ENCODE measurements at places on chromosomes 12 and 14.

DNA sequence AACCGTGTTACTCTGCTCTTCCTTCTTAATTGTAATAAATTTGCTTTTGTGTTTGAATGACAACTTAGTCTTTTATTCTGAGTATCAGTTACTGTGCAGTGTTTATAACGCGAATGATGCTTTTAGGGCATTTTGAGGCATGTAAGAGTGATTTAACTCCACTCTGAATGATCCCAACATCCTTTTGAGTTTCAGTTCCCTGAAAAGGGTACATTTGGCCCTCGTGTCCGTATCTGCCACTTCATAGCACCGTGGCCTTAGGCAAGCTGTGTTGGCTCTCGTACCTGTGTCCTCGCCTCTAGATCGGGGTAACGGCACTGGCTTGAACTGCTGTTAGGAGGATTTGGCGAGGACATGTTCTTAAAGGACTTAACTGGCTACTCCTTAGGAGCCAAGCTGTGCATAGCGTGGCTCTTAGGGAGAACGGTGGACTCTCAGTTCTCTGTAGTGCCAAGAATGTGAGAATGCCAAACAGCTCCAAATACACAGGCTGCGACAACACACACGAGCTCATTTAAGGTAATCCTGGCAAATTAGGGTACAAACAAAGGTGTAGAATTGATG, 92.0 kb downstream of the PPP2R5C start:
- no peak for DNase-seq

DNA sequence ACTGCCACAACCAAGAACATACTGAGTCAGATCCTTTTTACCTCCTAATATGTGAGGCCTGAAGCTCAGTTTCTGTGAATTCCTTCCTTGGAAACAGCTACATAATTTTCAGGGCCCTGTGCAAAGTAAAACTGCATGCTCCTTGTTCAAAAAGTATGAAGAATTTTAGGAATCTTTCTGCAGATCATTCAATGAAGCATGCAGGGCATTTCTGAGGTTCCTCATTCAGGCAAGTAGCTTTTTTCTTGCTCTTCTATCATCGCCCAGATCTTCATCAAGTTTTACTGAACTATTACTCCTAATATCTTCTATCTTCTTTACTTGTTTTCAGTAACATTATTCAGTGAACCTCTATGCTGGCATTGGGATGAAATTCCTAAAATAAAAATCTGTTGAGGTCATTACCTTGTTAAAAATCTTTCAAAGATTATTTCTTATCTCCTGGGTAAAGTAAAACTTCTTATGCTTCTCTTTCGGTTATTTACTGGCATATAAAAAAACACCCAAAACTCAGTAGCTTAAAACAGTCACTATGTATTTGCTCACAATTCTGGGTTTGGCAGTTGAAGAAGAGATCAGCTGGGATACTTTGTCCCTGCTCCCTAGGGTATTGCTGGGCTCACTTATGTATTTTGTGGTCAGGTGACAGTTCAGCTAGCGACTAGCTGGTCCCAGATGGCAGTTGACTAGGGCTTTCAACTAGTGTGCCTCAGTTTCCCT, 42.6 kb upstream of the KRR1 start:
- DNase-seq: no peak

DNA sequence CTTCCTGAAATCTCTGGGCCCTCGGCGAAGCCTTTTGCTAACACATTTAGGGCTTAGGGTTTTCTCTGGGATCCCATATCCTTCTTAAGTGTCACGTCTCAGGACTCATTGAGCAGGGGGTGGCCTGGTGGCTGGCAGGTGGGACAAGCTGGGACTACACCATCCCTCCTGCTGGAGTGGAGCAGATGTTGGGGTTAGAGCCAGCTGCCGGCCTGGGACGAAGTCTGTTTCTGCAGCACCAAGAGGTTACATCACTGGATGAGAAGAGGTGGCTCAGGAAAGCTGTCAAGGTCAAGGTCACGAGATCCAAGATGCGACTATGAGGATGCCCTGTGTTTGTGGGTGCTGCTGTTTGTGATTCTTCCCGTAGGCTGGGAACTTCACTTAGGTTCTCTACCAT, 16.3 kb downstream of the SMCO2 start:
- DNase-seq: no peak

GRCh38 chr12:130013771-130014484, 110.1 kb upstream of the TMEM132D start:
- peak; percentile 38 for DNase-seq

- peak; percentile 47 for DNase-seq
Observed at GRCh38 chr12:643475-644302, 19.6 kb downstream of the NINJ2 start.

- DNase-seq: no peak
Observed at GRCh38 chr12:10615532-10615931, 2.1 kb upstream of the MAGOHB start.

- DNase-seq: no peak
Observed at GRCh38 chr12:48486679-48487078, 4.4 kb downstream of the C12orf54 start.

- DNase-seq: no peak
Observed at GRCh38 chr14:31854508-31855075, 222.5 kb upstream of the ARHGAP5 start.

DNA sequence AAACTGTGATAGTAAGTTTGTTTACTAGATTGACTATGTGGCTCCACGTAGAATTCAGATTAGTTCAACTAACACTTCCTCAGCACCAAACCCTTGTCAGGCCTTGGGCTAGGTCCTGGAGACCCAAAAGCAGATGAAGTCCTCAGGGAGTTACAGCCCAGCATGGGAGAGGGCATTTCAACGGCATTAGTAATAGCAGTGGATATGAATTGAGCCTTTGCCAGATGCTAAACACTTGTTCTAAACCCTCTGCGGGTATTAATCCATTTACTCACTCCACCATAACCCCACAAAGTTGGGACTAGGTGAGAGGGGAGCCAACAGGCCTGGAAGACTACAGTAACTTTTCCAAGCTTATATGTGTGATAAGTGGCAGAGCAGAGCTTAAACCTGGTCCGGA, 714.6 kb downstream of the DIO2 start:
- no peak for DNase-seq

DNA sequence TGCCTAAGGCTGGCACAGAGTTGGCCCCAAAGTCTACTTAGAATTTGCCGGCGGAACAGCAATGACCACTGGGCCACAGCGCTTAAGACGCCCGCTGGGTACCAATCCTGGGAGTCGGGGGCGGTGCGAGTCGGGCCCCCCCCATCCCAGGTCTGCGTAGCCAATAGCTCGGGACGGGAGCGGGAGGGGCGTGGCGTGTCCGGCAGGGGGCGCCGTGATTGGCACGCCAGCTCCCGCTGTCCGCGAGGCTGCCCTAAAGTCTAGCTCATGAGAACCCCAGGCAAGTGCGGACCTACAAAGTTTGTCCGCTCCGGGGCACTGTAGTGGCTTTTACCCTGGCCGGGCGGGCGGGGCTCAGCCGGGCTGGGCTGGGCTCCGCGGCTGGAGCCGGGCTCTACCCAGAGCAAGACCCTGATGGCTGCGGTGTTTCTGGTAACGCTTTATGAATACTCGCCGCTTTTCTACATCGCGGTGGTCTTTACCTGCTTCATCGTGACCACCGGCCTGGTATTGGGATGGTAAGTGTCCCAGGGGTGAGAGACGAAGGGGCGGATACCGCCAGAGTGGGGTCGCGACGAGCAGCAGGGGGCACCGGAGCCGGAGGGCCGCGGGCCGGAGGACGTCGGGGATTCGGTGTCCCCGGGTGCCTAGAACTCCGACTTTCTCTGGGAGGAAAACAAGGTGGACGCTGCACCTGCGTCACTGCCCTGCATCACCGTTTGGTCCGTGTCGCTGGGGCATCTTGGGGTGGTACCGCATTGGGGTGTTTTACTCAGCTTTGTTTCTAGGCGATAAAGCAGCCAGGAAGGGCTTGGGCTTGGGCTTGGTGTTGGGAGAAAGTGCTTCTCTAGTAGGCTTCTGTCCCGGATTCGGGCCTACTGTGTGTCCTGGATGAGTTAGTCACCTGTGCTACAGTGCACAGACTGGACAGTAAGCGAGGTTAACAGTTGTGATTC, at the start of gene CGRRF1:
TSS of gene CGRRF1 (plus strand) at position 361 of the 956 bp plus-strand sequence. CDS start at position 415, 54 bp downstream.
- peak; percentile 98 for DNase-seq

GRCh38 chr12:98559666-98560065, 33.8 kb upstream of the SLC25A3 start:
- no peak for DNase-seq

- no peak for DNase-seq
Observed at GRCh38 chr14:28966416-28967233, 200.0 kb downstream of the FOXG1 start.

- no peak for DNase-seq
Observed at GRCh38 chr12:109418848-109419480, 58.1 kb downstream of the KCTD10 start.

DNA sequence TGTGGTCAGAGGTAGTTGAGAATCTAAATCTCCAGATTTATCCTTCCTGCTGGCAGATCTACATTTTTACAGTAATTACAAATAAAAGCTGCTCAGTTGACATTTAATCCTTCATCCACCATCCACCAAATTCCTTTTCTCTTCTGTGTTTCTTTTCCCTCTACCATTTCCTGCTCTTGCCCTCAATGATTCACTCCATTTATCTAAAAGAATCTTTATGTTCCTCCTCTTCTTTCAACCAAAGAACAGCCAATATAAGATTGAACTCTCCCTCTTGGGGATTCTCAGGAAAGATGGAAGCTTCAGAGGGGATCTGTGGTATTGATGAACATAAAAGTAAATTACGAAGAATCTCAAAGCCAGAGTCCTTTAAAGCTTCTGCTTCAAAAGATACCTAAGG, 4.4 kb downstream of the MAP4K5 start:
- no peak for DNase-seq

DNA sequence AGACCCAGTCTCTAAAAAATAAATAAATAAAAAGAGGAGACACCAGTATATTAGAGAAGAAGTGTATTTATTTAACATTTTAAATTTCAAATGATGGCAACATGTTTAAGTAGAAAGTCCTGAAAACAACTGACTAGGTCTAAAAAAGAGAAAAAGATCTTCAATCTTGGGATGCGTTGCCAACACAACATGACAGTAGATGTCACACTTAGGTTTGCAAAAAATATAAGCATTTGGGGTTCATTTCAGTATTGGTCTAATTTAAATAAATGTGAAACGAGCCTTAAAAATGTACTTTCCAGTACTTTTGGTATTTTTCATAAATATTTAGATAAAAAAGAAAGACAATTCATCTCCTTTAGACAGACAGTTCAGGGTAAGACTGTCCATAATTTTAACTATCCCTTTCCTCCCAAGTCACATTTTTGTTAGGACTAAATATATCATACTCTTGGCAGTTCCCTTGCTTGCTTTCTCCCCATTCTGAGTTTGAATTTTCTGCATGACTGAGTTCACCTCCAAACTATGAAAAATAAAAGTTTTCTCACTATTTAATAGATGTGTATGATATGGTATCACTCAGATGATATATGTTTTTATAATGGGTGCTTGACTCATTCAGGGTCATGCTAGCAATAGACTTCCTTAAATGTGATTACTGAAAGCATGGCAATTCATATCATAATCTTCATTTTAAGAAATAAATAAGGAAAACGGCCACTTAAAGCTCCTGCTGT, 4.3 kb downstream of the C14orf93 start:
- no peak for DNase-seq

DNA sequence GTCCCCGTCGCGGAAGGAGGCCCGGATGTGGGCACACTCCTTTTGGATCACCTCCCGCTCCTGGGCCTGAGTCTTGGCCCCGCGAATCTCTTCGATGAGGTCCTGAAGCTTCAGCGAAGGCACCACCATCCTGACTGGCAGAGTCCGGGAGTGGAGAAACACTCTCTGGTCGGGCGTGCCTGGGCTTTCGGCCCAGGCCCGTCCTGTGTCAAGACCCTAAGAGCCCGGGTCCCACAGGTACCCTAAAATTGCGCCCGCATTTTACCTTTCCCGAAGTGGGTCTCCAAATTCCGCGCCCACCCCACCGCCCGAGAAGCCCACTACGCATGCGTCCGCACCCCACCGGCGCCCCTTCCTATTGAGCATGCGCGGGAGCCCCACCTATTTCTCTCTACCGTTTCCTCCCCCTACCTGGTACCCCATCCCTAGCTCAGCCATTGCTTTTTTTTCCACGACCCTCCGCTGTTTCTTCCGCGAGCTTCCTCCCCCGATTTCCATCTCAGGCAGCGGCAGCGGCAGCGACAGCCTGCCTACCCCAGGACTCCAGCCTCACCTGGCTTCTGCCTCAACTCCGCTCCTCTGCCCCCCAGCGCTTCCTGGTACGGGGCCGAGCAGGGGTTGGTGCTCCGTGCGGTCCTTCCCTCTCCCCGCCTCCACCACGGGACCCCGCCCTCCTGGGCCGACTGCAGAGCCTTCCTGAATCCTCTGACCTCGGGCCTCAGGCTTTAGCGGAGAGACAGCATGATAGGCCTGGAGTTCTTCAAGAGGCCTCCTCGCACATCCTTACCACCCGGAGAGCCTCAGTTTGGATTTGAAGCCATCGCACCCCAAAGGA, at the start of gene AP1G2:
TSS of gene AP1G2 (minus strand) at position 606 of the 835 bp plus-strand sequence. CDS start at position 129, 477 bp downstream.
- peak; percentile 94 for DNase-seq

DNA sequence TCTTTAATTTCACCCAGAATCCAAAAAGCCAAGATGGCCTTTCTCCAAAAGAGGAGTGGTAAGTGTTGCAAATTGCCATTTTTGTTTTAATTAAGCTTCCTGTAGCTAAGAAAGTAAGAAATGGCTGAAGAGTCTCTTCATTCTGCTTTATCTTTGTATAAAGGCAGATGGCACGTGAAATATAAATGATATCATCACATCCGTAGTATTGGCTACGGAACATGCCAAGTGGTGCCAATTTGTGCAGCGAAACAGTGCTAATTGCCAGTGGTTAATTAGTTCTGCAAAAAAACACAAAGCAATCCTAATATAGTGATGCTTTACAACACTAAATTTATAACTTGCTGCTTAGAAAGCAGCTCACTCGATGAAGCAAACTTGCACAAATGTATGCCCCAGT, 29.4 kb downstream of the PLEKHG7 start:
- DNase-seq: no peak

GRCh38 chr12:6424866-6425265, 19.9 kb upstream of the CD27 start:
- DNase-seq: no peak

DNA sequence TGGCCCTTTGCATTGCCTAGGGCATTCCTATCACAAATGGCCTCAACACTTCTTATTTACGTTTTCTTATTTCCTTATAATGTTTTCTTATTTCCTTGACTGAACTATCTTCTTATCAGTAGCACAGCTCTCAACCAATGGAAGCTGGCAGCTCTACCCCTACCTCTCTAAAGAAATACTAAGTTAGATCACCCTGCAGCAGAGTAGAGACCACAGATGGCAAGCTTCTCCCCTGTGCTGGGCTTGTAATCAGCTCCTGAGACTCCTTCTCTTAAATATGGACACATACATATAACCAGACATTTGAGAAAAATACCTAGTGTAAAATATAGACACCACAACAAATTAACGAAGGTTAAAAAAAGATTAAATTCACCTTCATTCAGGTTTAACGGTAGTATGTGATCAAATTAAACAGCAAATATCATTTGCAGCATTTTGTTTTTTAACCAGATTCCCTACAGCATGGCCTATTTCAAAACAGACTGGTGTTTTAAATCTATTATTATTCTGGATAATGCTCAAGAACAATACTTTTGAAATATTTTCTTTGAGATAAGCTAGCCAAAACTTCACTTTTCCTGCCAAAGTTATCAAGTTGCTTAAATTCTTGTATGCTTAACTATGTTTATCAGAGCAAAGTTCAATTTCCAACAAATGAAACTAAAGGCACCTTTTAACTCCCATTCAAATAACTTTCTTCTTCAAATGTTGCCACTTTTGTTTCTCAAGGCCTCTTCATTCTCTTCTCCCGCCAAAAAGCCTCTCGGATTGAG, 54.3 kb downstream of the SLC41A2 start:
- no peak for DNase-seq
